Thoracic aorta (tissue), 2 donors: ENCODE measurements at places on chromosomes 6 and 20. TPM values are rescaled to one million over a fixed set of nuclear protein-coding genes. Genes with fewer than 3 reads are reported as not detected.

DNA sequence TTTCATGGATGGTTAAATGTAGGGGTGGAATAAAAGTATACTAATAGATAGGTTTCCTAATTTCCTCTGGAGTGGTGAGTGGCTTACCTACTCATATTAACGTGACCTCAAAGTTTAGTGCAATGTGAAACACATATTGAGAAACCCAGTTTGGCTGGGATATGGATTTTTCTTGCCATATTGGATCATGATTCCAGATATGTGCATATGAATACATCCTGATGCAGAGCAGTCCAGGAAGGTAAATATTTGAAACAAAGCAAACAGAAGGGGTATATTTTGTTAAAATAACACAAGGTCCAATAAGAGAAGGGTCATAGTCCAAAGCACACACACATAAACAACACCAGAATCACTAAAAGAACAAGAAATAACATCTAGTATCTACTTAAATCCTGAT, 608.1 kb downstream of the PKHD1 start:
- DNase-seq = no peak

- no peak for DNase-seq
These were observed 82.5 kb upstream of the CCDC28A start for GRCh38 chr6:138690975-138691594.

GRCh38 chr6:105985098-105985815, 100.9 kb upstream of the PRDM1 start:
- no peak for DNase-seq

DNA sequence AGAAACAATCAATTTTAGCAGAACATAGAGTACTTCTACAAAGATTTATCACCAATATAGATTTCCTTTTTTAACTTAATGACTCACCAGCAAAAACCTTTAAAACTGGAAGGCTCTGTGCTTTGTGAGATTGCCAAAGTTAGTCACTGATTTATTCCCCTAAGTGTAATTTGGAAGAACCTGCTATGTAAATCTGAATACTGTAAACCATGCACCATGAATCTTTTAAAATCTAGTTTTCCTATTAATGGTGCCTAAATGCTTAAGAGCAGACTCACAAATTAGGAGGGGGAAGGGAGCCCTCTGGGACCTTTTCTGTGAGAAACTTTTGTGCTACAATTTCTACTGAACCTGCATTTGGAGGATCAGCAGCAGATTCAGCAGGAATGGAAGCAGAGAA, 57.8 kb upstream of the PNRC1 start:
- DNase-seq = no peak

DNA sequence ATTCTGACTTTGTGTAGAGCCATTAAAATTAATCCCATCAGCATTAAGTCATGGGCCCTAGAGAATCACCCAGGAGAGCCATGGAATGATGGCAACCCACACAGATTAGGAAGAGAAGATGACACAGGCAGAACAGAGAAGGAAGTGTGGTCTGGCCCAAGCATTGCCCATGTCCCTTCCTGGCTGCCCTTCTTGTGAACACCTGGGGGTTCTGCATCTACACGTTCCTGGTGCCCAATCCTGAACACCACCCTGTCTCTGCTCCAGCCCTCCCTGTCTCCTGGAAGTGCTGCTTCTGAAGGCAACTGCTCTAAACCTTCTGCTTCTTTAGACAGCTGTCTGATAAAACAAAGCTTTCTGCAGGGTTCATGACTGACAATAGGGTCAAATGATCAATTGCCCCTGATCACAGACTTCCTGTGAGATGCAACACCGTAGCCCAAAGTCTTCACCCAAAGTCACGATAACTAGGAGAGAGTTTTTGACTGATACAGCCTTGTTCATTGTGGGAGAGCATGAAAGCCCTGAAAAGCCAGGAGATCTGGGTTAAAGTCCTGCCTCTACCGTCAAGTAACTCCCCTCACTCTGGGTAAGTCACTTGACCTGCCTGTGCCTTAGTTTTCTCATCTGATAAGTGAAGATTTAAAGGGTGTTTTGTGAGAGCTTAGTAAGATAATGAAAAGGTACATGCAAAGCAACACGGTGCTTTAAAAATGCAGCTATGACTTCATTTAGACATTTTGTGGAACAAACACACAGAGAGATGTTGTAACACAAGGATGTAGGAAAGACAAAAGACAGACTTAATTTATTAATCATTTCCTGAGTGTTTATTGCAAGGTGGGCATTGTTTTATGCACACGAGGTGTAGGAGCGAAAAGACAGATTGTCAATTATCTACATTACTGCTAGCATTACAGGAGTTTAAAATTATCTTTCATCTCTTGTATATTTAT, 291.2 kb upstream of the STXBP5 start:
- DNase-seq = no peak

- DNase-seq = no peak
These were observed 58.4 kb downstream of the PTPN1 start for GRCh38 chr20:50568549-50568942.

- no peak for DNase-seq
These were observed 128.1 kb downstream of the OPRM1 start for GRCh38 chr6:154167126-154167525.

DNA sequence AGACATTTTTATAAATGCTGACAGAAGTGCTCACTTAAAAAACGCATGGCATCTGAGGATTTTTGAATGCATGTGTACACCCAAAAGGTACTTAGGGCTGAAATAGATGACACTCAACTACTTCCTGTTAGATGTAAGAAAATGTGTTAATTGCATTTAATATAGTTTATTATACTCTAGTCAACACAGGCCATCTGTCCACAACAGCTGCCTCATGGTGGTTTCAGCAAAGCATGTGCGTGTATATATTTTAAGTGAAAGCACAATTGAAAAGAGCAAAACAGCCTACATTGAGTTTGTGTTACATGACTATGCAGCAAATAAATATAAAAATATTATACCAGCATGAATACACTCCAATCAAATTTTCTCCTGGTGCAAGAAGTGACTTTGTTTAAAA, 1233.0 kb upstream of the EYS start:
- DNase-seq = no peak

DNA sequence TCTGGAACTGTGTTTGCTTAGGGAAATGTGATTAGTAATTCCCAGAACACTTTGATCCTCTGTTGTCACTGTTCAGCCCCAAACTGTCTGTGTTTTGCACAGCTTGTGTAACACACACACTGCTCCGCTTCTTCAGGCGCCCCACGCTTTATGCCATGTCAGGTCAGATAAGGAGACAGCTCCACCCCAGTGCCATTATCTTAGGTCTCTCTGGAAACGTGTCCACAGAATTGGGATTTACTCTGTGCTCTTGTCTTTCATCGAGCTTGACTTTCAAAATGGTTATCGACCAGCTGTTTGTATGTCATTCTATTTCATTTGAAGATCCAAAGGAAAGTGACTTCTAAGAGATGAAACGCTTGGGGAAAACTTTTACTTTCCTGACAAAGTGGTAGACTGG, 106.4 kb upstream of the SSTR4 start:
- no peak for DNase-seq

GRCh38 chr6:82568290-82568993, 204.8 kb downstream of the TPBG start:
- DNase-seq = no peak

DNA sequence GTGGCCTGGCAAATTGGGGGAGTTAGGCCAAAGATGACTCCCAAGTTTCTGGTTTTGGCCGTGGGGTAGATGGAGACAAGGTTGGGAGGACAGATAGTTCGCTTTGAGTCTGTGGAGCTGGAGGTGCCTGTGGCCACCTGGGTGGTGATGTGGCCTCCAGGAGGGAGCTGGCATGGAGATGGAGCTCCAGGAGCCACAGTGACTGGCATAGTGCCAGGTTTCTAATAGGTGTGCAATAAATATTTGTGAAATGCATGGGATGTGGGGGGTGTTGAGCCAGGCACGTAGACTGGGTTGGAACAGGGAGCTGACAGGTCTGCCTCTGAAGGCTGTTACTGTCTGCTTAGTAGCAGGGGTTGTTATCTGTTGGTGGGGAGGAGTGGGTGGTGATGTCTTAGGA, 102.7 kb downstream of the PAX1 start:
- DNase-seq = no peak

DNA sequence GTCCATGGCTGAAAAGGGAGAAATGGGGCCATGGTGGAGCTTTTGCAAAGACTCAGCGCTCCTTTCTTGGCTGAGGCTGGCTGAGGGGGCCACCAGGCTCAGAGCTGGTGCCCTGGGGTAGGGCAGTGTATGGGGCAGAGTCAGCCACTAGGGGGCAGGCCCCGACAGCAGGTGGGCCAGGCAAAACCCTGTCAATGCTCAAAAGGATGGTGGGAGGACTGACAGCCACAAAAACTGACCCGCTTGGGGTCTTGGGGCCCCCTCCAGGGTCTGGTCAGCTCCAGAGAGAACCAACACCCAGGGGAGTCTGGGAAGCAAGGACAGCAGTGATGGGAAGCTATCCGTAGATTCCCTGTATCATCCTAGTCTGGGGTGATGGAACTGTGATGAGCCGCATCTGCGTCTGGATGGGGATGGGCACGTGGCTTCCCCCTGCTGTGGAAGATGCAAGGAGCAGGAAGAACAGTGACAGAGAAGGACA, 306.9 kb downstream of the DHX35 start:
- no peak for DNase-seq

DNA sequence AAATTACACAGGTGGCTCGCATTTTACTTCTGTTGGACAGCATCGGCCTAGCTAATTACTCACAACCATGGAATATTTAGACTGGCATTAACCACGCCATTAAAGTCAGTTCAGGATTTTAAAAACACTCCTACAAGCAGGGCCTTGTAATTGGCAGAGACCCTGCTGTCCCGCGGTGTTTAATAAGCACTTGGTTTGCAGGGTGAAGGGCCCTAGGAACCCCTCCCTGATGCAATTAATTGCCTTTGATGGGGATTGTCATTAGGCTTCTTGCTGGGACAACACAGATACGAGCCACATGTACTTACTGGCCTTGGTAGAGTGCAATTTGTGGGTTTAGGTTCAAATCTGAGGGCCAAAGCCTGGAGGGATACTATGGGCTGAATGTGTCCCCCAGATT, 7.8 kb upstream of the VSTM2L start:
- no peak for DNase-seq

DNA sequence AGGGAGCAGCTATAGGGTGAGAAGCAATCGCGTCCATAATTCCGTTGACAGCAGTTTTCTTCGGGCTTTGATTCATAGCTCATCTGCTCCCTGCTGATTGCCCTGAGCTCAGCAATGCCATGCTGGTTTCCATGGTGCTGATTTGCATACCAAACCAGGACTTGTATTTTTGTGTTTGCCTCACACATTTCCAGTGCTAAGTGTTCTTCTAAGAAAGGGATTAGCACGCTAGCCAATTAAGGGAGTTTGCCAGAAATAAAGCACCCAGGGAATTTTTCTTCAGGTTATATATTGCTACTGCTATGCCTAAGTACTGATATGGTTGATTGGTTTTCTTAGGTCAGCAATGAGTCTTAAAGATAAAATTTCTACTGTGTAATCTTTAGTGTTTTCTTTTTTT, 177.6 kb downstream of the PLCB1 start:
- DNase-seq = no peak

- no peak for DNase-seq
These were observed 47.9 kb upstream of the ID4 start for GRCh38 chr6:19789100-19789803.

- DNase-seq = no peak
These were observed 56.9 kb upstream of the ARMH2 start for GRCh38 chr6:24855395-24856245.

DNA sequence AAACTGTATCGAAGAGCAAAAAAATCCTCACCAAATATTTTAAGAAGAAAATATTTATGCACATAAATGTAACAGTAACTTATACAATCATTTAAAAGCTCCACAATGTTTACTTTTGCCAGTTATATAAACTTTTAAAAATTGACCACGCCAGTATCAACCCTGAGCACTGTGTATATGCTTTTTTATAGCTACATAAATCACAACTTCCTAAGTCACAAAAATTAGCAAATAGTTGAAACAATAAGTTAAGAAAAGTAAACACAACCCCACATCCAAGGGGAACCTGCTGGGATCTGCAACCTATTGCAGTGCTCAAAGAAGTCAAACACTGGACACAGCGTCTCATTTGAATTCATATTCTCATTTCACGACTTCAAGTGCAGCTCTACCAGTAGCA, 89.8 kb upstream of the DST start:
- DNase-seq = no peak

DNA sequence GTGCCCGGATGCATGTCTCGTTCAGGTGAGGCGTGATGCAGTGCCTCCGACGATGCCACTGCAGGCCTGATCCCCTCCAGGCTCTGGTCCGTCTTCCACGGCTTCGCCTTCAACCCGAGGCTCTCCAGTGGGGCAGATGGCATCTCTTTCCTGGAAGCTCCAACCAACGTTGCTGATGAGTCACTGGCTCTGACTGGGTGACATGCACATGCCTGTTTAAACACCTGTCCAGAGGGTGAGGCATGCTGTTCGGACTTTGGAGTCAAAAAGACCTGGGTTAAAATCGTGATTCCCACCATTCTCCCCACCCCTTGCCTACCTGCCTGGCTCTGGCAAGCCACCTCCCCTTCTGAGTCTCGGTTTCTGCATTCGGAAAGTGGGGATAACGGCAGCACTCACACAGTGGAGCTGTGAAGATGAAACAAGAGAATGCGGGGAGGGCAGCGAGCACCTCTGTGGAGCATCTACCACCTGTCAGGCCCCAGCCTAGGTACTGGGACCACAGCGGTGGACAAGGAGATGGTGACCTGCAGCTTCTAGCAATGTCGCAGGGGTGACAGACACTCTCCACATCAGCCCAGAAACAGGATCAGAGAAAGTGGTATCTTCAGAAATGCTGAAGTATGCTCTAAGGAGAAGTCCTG, 8.5 kb upstream of the EDN3 start:
- DNase-seq = no peak

- DNase-seq = no peak
These were observed 48.9 kb downstream of the HDDC2 start for GRCh38 chr6:125252891-125253290.

- no peak for DNase-seq
These were observed 106.1 kb downstream of the CEBPB start for GRCh38 chr20:50296450-50297375.

- no peak for DNase-seq
These were observed 10.9 kb downstream of the LRRC1 start for GRCh38 chr6:53805725-53806124.

- no peak for DNase-seq
These were observed 511.1 kb upstream of the MAP3K7 start for GRCh38 chr6:91098006-91098405.

UCKL1 gene
- total RNA-seq = 40.5 TPM

BPI gene
- total RNA-seq = 0.35 TPM

KHDC1L gene
- not detected for total RNA-seq

VGLL2 gene
- total RNA-seq = not detected

RSPH9 gene
- not detected for total RNA-seq

STX16 gene
- total RNA-seq = 109 TPM

MOXD1 gene
- total RNA-seq = 0.56 TPM

PM20D2 gene
- total RNA-seq = 23.7 TPM

VSX1 gene
- not detected for total RNA-seq

DCBLD1 gene
- 33.2 TPM for total RNA-seq

GJA1 gene
- 281 TPM for total RNA-seq

SLC35D3 gene
- total RNA-seq = not detected

ENPP5 gene
- 2.7 TPM for total RNA-seq

C6orf47 gene
- 23.7 TPM for total RNA-seq

RIPOR3 gene
- 4.5 TPM for total RNA-seq

MAK gene
- not detected for total RNA-seq

C20orf144 gene
- total RNA-seq = not detected

PGC gene
- total RNA-seq = not detected
